Osteocyte (in vitro differentiated cells): ENCODE measurements at places on chromosomes 12 and 14.

GRCh38 chr14:97010491-97011160 is 213.4 kb downstream of the VRK1 start:
- no peak for DNase-seq

DNA sequence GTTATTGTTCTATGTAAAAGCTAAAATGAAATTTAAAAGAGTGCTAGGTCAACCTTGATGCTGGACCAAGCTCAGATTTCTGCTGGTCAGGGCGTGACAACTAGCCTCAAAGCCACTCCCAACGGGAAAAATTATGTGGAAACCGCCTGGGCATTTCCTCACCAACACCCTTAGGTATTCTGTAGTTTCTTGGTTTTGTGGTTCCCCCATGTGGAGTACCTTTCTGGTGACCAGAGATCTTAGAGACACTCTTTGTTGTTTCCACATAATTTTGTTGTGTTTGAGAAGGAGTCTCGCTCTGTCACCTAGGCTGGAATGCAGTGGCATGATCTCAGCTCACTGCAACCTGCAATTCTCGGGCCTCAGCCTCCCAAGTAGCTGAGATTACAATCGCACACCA is 119.9 kb downstream of the DENND5B start:
- DNase-seq = no peak

GRCh38 chr12:124391340-124392261 is 96.7 kb downstream of the RFLNA start:
- no peak for DNase-seq

GRCh38 chr12:12563290-12563928 is 746 bp upstream of the DUSP16 start:
- no peak for DNase-seq

DNA sequence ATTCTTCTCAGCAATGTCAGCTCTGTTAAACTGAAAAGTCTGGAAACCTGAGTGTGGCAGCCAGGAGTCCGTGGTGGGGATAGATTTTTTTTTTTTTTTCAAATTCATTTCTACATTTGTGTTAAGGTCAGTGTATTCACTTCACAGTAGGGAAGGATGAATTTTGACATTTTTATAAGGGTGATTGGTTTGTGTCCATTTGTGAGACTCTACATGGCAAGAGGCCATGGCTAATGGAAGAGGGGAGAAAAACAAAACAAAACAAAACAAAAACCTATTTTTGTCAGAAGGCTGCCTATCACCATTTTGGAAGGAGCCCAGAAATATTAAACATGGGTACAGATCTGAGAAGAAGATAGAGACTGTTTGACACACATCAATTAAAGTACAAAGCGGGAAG is 176.1 kb downstream of the RMST start:
- no peak for DNase-seq
